Activated T-helper 2 cell treated with anti-CD3 and anti-CD28 coated beads, Interferon-gamma antibody, Interleukin-2, Interleukin-4, amounts not matched to agents 10 μg/mL and 5 μg/mL and 100 μg/mL, durations not matched to agents 14 hours and 24 hours and 36 hours (primary cell): ENCODE measurements at places on chromosomes 5 and 9. TPM values are rescaled to one million over a fixed set of nuclear protein-coding genes. Genes with fewer than 3 reads are reported as not detected.

DNA sequence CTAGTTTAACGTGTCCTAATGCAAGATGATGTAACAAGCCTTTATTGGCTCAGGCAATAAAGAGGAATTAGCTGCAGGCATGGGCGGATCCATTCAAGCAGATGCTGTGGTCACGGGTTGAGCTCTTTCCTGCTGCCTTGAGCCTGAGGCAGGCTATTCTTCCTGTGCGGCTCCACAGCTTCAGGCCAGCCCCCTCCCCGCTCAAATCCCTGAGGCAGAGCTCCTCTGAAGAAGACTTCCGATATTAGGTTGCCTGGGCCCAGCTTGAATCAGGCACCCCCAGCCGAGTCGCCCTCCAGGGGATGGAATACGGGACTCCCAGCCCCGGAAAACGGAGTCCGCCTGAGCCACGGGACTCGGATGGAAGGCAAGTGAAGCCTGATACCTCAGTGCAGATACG, 95.0 kb upstream of the RUFY1 start:
- no peak overlapping the region for H3K27ac ChIP-seq
- DNase-seq = no peak
- H3K36me3 ChIP-seq = no peaks in the 10 kb centered on the region
- H3K4me1 ChIP-seq = no peaks in the 10 kb centered on the region
- H3K4me3 ChIP-seq = no peak overlapping the region

- H3K27ac ChIP-seq = no peak overlapping the region
- H3K4me1 ChIP-seq = peaks cover 32% of the 10 kb centered on the region
- peaks cover 29% of the 10 kb centered on the region for H3K36me3 ChIP-seq
- no peak for DNase-seq
- no peak overlapping the region for H3K4me3 ChIP-seq
Measured at GRCh38 chr5:132182359-132183040, 45.2 kb downstream of the P4HA2 start.

DNA sequence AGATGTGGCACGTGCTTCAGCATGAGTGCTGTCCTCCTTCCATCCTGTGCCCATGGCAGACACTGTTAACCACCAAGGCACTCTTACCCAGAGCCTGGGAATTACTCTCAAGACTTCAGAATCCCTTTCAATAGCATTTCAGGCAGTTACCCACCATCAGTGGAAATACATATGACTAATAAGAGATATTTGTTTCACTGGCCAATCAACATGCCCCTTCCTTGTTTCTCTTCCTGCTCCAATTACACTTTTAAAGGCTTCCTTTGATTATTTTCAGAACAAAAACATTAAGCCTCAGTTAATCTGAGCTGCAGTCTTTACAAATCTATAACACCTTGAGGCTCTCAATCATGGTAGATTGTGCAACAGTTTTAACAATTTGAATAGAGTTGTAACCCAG, 70.8 kb downstream of the PRELID2 start:
- H3K4me1 ChIP-seq = peaks cover 2% of the 10 kb centered on the region
- no peaks in the 10 kb centered on the region for H3K27me3 ChIP-seq
- no peak overlapping the region for H3K27ac ChIP-seq
- no peaks in the 10 kb centered on the region for H3K36me3 ChIP-seq
- no peak for DNase-seq

- H3K27me3 ChIP-seq = peaks cover 13% of the 10 kb centered on the region
- peaks cover 6% of the 10 kb centered on the region for H3K36me3 ChIP-seq
- H3K27ac ChIP-seq = no peak overlapping the region
- H3K4me1 ChIP-seq = peaks cover 17% of the 10 kb centered on the region
Measured at GRCh38 chr5:78888580-78889368, 96.3 kb downstream of the ARSB start.

DNA sequence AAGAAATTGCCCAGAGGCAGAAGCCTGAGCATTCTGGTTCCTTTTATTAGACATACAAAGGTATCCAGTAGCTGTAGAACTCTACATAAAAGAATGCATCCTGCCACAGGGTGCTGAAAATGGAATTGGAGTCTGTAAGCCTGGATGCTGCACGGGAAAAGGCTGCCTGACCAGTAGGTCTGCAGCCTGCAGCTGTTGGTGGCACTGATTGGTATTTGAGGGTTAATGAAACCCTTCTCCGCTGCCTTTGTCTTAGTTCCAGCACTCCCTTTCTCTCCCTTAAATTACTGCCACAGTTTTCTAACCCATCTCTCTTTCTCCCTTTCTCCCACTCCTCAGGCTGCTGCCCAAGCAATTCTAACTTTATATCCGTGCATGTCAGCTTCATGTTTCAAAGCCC, 64.7 kb downstream of the BRINP1 start:
- no peak for DNase-seq
- H3K4me1 ChIP-seq = no peaks in the 10 kb centered on the region
- H3K27ac ChIP-seq = no peak overlapping the region
- H3K36me3 ChIP-seq = no peaks in the 10 kb centered on the region
- H3K27me3 ChIP-seq = no peaks in the 10 kb centered on the region

DNA sequence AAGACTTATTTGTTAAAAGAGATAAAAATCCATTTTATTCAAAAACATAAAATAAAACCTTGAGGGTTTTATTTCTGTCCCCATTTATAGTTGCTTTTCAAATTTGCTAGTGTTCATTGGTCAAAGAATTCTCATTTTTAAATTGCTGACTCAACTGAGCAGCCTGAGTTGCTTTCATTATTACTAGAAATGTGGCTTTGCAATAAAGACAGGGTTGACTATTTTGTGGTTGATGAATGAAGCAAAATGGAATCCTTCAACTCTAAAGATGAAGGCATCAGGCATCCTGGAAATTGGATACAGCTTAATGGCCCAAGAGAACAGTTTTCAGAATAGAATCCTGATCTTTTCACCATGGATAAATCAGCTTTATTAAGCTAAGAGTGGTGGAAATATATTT, 23.9 kb upstream of the PPP3R2 start:
- no peak overlapping the region for H3K27ac ChIP-seq
- no peaks in the 10 kb centered on the region for H3K4me1 ChIP-seq
- H3K36me3 ChIP-seq = no peaks in the 10 kb centered on the region
- H3K27me3 ChIP-seq = no peaks in the 10 kb centered on the region
- DNase-seq = no peak

DNA sequence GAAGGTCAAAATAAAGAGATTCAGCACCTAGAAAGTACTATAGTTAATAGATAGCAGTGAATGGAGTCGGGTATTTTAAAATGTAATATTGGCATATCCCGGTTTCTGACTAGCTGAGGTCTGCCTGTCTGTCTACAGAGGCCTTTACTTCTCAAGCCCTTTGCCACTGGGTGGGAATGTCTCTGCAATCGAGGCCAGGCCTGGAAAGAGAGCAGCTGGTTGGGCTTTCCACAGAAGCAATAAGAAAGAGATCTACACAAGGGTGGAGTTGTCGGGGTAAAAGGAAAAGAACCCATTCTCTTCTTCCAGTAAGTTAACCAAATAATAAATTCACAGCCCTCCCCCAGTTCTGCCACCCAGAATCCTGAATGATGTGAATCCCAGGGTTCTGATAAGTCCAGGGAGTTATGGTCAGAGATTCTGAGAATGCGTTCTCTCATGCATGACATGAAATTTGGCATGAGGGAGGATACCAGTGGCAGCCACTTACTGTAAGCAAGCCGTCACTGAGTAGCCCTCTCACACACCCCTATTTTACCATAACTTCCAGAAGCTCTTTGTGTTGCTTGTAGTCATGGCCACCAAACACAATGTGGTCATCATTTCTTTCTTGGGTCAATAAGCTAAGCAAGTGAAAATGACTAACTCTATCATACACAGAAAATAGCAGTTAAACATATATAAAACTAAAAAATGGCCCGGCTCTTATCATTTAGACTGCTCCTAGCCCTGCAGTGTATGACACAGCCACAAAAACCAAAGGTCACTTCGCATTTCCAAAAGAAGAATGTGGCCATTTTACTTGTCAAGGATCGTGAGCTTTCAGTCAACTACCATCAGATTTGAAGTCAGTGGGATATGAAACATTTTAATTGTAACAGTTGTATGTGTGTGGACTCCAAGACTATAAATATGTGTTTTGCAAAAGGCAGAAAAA, 185.0 kb downstream of the GLIS3 start:
- no peak overlapping the region for H3K4me3 ChIP-seq
- DNase-seq = no peak
- no peaks in the 10 kb centered on the region for H3K4me1 ChIP-seq

DNA sequence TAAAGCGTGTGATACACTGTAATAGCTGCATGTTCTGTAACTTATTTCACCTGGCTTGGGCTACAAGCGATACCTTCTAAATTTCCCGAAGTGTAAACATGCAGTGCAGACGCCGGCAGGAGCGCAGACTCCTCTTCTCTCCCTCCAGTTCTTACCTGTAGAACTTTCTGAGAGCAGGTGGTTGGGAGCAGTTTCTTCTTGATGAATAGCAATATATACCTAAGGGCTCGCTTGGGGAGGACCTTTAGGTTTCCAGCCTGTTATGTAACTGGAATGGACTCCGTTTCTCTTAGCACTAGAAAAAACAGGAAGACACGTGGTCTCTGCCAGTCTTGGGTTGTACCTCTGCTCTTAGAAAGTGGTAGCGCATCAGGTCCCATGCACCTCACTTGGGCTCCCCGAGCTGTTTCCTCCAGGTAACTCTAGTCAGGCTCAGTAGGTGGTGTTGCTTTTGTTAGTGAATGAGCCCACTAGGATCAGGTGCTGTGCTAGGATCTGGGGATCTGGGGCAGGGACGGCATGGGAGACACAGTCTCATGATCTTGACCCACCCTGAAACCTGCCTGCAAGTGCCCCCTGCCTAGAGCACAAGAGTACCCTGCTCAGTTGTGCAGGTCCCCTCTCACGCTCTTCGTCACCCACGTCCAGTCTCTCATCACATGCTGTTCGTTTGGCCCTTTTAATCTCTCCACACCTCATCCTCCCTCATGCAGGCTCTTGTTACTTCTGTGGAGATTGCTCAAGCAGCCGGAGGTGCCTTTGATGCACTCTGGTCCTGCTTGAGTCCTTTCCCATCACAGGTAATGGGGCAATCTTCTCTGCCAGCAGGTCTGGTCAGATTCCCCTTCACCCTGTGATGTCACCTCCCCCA, 2.8 kb downstream of the TENT4A start:
- no peak for DNase-seq
- peaks cover 41% of the 10 kb centered on the region for H3K36me3 ChIP-seq
- no peaks in the 10 kb centered on the region for H3K27me3 ChIP-seq
- H3K27ac ChIP-seq = no peak overlapping the region
- H3K4me1 ChIP-seq = peaks cover 54% of the 10 kb centered on the region

DNA sequence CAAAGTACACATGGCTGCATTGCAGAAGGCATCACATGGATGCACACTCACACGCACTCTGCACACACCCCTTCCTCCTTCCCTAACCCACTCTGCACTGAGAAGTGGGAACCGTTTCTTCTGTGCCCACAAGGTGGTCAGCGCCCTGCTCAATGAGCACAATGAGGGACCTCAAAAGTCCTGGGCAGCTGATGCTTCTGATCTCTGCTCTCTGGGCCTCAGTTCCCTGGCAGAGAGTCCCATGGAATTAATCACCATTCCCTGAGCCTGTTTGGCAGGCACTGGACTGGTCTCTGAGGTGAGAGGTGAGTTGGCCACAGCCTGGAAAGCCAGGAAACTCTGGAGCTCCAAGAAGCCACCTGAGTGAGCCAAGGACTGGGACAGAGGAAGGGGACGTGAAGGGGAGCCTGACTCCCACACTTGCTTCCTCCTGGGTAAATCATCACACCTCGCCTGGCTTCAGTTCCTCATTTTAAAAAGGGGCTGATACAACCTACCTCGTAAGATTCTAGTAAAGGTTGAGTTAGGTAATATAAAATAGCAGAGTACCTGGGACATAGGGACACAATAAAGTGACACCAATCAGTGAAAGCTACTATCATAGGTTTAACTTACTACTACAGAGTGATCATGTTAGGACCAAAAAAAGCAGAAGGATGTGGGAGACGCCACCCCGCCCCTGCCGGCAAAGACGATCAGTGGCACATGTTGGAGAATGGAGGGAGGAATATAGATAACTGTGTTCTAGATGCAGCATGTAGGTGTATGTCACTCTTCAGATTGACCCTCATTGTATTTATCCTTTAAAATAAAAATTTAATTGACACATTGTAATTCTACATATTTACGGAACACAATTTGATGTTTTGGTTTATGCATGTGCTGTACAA, 21.1 kb upstream of the IGFBPL1 start:
- peaks cover 25% of the 10 kb centered on the region for H3K27me3 ChIP-seq
- H3K4me1 ChIP-seq = no peaks in the 10 kb centered on the region
- H3K36me3 ChIP-seq = no peaks in the 10 kb centered on the region
- H3K27ac ChIP-seq = no peak overlapping the region

- H3K27me3 ChIP-seq = no peaks in the 10 kb centered on the region
- no peak overlapping the region for H3K4me3 ChIP-seq
- H3K4me1 ChIP-seq = no peaks in the 10 kb centered on the region
- no peak for DNase-seq
- no peaks in the 10 kb centered on the region for H3K36me3 ChIP-seq
- H3K27ac ChIP-seq = no peak overlapping the region
Measured at GRCh38 chr9:133632806-133633680, 3.1 kb upstream of the DBH start.

DNA sequence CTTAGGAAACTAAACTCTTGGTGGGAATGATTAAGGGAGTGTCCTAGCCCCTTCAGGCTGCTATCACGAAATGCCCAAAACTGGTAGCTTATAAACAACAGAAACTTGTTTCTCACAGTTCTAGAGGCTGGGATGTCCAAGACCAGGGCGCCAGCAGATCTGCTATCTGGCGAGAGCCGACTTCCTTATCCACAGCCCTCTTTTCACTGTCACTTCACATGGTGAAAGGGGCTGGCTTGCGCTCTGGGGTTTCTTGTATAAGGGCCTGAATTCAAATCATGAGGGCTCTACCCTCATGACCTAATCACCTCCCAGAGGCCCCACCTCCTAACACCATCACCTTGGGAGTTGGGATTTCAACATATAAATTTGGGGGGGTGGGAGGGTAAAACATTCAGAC, 49.1 kb downstream of the IPPK start:
- H3K36me3 ChIP-seq = peaks cover 36% of the 10 kb centered on the region
- peaks cover 4% of the 10 kb centered on the region for H3K4me1 ChIP-seq
- H3K27me3 ChIP-seq = no peaks in the 10 kb centered on the region
- no peak overlapping the region for H3K4me3 ChIP-seq
- no peak overlapping the region for H3K27ac ChIP-seq

GRCh38 chr5:145915970-145916638, 20.3 kb upstream of the SH3RF2 start:
- H3K27me3 ChIP-seq = peaks cover 2% of the 10 kb centered on the region
- H3K4me1 ChIP-seq = peaks cover 6% of the 10 kb centered on the region
- H3K27ac ChIP-seq = no peak overlapping the region
- DNase-seq = no peak

DNA sequence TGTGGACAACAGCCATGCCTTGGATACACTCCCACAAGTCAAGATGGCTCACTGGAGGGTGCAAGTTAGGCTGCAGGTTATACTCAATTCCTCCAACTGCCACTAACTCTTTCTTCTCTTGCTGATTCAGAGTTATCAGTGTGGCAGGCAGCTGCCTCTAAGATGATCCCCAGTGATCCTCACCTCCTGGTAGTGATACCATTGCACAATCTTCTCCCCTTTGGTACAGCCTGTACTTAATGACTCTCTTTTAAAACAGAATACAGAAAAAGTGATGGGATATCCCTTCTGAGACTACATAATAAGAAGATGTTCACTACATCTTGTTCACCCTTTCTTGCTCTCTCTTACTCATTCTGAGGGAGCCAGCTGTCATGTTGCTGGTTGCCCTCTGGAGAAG, 323.1 kb downstream of the RAB3C start:
- H3K36me3 ChIP-seq = no peaks in the 10 kb centered on the region
- H3K27me3 ChIP-seq = peaks cover 2% of the 10 kb centered on the region
- H3K4me3 ChIP-seq = no peak overlapping the region
- no peak for DNase-seq
- no peak overlapping the region for H3K27ac ChIP-seq

PTPRD gene
- 1.1 and 1.5 TPM in 2 replicates for total RNA-seq

HSPB3 gene
- not detected in 2 replicates for total RNA-seq

CYLC2 gene
- not detected in 2 replicates for total RNA-seq

CDC25C gene
- total RNA-seq = 8.4 and 9.0 TPM in 2 replicates

CCL27 gene
- 0.25 and 0.55 TPM in 2 replicates for total RNA-seq

STPG3 gene
- total RNA-seq = 0.48 TPM in 2 replicates
